ENCODE measurements at places on chromosomes 5 and 9. TPM values are rescaled to one million over a fixed set of nuclear protein-coding genes. Genes with fewer than 3 reads are reported as not detected.

The LCN6 gene
- not detected for total RNA-seq

DNA sequence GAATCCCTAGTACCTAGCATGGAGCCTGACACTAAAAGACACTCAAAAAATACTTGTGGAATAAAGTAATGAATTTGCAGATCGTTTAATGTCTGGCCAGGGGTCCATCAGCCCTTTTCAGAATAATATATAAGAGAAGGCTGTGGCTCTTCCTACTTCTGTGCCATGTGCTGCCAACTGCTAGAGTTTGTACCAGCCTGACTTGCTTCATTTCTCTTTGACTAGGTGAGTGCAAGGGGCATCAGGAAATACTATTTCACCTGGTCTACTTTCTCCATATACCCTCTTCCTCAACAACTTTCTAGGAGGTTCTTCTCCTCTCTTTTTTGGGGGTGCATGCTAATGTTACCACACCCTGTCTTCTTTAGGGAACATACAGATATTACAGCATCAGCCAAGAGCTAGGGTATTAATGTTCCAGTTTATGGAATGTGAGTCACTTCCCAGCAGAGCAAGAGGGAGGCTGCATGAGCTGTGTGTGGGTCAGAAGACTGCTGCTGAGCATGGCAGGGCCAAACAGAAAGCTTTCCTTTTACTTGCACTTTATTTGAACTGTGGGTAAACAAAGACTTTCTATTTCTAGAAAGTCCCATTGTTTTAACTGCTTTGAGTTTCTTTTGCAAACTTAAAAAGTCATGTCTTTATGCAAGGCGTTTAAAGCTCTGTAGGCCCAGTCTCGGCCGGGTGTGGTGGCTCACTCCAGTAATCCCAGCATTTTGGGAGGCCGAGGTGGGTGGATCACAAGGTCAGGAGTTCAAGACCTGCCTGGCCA is 158.9 kb downstream of the ADAMTSL1 start:
- DNase-seq = no peak
- H3K36me3 ChIP-seq = no peaks in the 10 kb centered on the region
- no peak overlapping the region for H3K27ac ChIP-seq
- no peaks in the 10 kb centered on the region for H3K27me3 ChIP-seq
- no peaks in the 10 kb centered on the region for H3K4me1 ChIP-seq

GRCh38 chr9:71490810-71491209 is 277.5 kb downstream of the CEMIP2 start:
- H3K4me3 ChIP-seq = no peak overlapping the region
- H3K27me3 ChIP-seq = peaks cover 13% of the 10 kb centered on the region
- no peak for DNase-seq
- no peaks in the 10 kb centered on the region for H3K4me1 ChIP-seq
- H3K27ac ChIP-seq = no peak overlapping the region

DNA sequence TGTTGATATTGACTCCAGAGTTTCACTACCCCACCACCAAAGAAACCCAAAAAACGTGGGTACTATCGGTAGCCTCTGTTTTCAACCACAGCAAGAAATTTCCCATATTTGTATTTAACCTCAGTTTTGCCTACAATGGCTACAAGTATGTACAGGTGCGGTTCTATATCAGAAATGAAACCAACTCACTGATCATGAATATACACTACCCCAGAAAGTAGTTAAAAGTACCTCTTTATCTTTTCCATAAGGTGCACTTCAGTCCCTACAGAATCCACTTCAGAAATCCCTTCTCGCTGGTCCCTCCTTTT is 140.6 kb upstream of the SLC12A2 start:
- DNase-seq = no peak
- no peaks in the 10 kb centered on the region for H3K27me3 ChIP-seq
- H3K27ac ChIP-seq = no peak overlapping the region
- H3K4me3 ChIP-seq = no peak overlapping the region

The UBTD2 gene
- total RNA-seq = 5.5 TPM

The ISL1 gene
- not detected for total RNA-seq

- DNase-seq = no peak
These were observed 1866.1 kb upstream of the NUDT12 start for GRCh38 chr5:105428451-105429380.

The EQTN gene
- not detected for total RNA-seq

Data from activated CD4-positive, alpha-beta T cell treated with anti-CD3 and anti-CD28 coated beads, Interleukin-2, amount 10 ng/mL, durations not matched to agents 24 days and 14 days (primary cell).